ENCODE measurements at places on chromosomes 7 and 10.

DNA sequence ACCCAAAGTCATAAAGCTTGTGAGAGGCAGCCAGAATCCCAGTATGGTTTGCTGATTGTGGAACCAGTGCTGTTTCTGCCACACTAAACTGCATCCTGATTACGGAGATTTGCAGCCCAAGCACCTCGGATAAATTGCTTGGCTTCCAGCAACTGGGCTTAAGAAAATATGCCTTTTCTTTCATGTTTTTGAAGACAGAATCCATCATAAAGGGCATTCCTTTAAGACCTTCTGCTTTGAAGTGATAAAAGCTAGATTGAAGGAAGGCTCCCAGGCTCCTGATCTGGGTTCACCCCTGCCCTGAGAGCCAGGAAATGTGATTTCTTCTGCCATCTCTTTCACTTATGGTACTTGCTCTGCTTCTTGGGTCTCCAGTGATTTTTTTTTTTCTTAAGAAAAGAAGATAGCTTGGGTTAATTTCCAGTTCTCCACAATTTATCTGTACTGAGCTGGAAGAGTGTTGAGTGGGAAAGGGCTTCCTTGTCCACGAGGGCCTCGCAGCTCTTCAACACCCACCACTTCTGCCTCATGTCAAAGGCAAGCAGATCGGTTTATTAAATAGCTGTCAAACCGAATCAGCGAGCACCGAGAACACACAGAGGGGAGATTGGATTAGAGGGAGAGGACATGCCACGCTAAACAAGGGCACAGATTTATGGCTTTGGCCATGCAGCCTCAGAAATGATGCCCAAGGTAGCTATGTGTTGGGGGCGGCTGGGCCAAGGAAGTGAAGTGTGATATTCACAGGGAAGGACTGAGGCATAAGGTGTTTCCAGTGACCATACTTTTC is 94.9 kb upstream of the TBX20 start:
- no peak for DNase-seq

DNA sequence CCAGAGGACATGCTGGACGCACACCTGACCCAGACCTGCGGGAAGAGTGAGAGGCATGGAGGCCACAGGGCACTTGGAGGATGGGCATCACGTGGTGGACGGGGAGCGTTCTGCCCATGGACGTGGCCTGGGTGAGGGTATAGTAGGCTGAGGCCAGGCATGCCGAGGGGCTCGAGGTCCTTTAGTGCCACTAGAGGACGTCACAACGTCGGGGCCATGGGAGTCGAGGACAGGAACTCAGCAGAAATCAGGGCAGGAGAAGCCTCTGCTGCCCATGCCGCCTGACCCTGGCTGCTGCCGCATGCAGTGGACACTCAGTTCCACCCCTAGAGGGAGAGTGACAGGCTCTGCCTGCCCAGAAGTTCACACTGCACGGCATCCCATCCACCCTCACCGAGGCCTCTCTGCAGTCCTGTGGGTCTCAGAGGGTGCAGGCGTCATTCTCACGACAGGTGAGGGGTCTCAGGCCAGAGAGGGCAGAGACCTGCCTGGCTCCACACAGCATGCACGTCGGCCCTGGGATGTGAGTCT is 198.7 kb downstream of the ADARB2 start:
- no peak for DNase-seq

DNA sequence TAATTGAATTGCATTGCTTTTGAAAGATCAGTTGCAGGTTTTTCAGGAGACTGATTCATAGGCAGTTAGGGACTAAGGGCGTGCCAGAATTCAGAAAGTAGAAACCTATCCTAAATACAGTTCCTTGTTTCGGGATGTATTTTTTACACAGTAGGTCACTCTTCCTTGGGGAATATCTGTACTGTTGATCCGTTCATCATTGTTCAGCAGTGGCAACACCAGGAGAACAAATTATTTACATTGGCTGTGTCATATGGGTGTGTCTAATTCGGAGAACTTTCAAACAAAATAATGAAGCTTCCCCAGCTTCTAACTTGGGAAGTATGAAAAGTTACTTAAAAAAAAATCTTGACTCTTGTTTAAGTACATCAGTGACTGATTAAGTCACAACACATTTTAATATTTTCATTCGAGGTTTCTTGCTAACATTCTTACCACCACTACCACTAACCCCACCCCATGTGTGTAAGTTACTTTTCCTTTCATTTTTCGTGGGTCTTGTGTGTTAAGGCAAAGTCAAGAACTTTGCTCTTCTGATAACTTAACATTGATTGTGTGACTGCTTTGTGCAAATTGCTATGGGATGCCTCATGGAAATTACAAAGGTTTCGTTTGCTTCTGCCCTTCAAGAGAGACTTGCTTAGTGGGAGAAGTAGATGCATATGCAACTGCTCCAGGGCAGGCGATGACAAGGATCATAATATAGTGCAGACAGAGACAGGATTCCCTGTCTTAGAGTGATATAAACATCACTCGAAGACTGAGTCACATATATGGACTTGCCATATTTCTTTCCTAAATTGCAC is 43.8 kb upstream of the RPA3 start:
- DNase-seq: peak; percentile 84

- no peak for DNase-seq
These were observed 11.4 kb downstream of the NDST2 start for GRCh38 chr10:73799899-73800559.

DNA sequence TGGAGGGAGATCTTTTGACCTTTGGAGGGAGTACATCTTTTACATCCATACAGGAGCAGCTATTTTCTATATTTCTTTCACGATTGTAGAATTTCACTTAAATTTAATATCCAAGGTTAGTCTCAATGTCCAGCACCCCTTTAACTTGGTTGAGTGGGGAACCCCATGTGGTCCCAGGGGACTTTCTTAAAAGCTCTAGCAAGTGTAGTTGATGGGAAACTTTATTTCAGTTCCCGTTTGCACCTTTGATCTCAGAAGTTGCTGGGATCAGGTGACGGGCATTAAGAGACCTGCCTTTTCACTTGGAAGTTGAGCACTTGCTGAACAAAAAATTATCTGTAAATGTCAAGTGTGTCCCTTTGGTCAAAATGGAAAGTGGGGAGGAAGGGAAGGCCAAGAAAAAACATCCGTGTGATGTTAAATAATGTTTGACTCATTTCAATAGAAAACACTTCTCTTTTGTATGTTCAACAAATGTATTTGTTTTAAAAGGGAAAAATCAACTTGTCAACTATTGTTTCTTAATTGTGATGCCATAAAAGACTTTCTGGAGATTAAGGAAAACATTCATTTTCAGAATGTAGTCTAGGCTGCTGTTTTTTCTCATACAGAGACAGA is 370.1 kb upstream of the GALNT17 start:
- no peak for DNase-seq

DNA sequence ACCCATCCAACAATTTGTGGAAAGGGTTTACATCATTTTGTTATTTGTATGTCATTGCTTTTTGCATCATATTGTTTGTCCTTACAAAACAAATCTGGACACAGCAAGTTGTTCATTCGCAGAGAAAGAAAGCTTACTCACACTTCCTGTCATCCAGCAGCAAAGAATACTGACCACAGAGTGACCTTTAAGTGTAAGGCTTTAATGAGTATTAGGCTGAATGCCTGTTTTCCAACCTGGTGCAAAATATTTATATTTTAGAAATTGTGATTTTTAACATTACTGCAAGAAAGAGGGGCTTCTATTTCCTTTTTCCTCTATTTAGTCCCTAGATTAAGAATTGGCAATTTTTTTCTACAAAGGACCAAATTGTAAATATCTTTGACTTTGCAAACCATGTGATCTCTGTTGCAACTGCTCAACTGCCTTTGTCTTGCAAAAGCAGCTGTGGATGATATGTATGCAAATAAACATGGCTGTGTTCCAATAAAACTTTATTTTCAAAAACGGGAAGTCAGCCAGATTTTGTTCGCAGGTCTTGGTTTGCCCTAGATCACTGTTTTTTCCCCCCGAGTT is 27.8 kb upstream of the ITGB1 start:
- peak; percentile 90 for DNase-seq

DNA sequence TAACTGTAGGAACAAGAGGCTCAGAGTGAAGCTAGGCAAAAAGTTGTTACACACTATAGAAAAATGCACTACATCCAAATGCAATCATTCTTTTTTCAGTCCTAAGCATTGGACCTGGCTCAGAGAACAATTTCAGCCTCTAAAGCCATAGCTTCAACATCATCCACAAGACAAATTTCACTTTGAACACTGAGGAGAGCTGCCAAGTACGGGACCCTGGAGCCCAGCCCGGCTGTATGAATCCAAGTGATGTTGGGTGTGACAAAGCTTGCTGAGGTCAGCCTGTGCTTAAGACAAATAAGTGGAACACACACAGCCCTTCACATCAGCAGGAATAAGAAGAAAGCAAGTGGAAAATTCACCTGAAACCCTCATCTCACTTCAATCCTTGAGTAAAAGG is 233.1 kb upstream of the PFKP start:
- DNase-seq: no peak

- no peak for DNase-seq
These were observed 26.8 kb downstream of the TRDMT1 start for GRCh38 chr10:17174626-17175025.

DNA sequence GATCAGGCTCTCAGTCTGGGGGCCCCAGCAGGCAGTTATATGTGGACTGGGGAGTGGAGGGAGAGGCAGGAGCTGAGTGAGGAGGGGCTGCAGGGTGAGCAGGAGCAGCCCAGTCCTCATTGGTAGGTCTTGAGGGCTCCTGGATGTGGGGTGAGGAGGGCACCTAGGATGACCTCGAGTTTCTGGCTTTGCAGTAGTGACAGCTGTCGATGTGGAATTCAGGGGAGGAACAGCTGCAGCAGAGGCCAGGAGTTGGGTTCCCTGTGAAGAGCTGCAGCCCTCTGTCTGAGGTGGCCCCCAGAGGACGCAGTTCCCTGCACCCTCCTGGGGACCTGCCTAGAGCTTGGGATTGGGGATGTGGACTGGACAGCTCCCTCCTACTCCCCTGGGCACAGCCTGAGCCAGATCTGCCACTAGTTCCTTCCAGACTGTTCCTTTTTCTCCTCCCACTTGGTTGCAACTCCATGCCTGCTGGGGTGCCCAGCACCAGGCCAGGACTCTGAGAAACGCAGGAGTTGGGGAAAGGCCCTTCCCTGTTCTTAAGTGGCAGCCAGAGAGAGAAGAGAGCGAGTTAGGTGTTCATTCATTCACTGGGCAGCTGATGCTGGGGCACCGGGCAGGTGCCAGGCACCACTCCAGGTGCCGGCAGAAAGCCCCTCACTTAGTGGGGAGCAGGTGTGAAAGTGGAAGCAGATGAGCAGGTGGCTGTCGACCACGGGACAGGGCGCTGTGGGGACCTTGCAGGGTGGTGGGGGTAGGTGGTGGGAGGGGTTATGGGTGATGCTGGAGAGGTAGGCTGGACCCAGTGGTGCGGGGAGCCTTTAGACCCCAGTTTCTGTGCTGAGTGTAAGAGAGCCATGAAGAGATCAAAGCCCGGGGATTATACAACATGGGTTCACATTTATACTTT is 57.9 kb downstream of the PRF1 start:
- no peak for DNase-seq
